ENCODE measurements at places on chromosomes 13 and 19.

DNA sequence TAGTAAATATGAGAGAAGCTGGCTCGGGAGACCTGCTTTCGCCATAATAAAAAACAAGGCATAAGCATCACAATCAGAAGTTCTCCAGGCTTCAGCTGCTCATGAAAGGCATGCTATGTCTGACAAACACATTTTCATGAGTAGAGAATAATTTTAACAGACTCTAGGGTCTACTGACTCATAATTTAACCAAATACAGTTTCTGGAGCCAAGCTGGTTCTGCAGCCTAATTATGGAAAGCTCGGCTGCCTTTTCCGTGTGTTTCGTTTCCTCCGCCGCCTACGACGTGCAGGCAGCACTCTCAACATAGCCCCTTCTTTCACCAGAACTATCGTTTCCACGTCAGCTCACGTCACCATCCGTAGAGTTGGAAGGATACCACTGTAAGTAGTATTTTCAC, 5.7 kb downstream of the MCF2L start:
- DNase-seq: no peak

DNA sequence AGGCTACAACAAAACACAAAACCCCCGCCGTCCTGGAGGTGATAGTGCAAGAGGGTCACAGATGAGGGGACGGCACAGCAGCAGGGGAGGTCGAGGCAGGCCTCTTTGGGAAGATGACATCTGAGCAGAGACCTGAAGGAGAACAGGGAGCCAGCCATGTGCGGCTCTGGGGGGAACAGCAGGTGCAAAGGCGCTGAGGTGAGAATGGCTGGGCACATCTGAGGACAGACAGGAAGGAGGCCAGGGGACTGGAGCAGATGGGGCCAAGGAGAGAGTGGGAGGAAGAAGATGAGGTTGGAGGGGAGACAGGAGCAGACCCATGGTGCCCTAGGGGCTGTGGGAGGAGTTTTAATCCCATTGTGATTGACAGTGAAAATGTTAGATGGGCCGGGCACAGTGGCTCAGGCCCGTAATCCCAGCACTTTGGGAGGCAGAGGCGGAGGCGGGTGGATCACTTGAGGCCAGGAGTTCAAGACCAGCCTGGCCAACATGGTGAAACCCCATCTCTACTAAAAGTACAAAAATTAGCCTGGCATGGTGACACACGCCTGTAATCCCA, 1.8 kb upstream of the CKM start:
- DNase-seq: no peak

- peak; percentile 51 for DNase-seq
These were observed 7.1 kb upstream of the DPP9 start for GRCh38 chr19:4730740-4731171.

- DNase-seq: no peak
These were observed 222.1 kb downstream of the ZIC5 start for GRCh38 chr13:99749271-99750019.

DNA sequence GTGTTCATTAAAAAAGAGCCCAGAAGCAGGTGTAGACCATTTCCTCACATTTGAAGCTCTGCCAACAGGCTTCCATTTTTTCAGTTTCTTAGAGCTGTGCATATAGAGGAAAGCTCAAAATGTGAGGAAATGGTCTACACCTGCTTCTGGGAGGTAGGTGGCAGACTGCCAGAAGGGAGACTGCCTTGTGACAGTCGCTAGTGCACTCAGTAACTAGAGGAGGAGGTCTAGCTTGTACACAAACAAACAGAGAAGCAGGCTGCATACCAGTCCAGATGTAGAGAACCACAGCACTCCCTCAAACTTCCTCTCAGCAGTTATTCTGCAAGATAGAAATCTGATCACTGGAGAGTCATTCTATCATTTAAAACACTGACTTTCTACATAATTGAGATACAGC, 800.2 kb downstream of the EFNB2 start:
- no peak for DNase-seq

Data from activated CD4-positive, alpha-beta T cell treated with anti-CD3 and anti-CD28 coated beads for 4 hours (primary cell).